Dermis microvascular lymphatic vessel endothelial cell (primary cell): ENCODE measurements at places on chromosomes 1 and 21. TPM values are rescaled to one million over a fixed set of nuclear protein-coding genes. Genes with fewer than 3 reads are reported as not detected.

DNA sequence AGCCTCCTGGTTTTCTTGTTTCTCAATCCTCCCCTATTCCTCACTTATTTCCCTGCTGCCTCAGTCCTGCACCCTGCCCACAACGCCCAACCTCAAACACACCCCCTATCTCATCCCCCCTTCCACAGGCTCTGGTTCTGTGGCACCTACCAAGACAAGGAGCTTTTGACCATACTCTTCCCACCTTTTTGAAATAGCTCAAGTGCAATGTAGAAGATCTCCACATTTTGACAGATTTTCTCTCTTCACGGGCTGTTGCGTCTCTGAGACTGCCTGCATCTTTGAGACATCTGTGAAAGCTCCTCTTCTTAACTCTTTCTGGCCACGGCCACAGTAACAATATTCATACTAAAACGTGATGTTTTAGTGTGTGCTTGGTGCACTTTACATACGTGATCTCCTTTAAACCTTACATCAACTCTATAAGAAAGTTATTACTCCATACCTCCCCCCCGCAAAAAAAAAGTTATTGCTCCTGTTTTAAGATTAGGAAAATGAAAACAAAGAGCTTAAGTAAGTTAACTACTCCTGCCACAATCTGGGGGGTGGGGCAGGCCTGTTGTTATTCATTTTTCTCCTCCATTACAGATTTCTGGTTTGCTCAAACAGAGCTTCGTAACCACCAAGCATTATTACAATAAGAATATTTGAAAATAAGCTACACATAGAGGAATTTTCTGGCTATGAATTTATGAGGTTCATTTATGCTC is 1.8 kb upstream of the SERBP1 start:
- DNase-seq = no peak

- DNase-seq = no peak
Observed at GRCh38 chr1:198330982-198331615, 174.3 kb downstream of the NEK7 start.

GRCh38 chr1:36168514-36168913 is 12.6 kb downstream of the MAP7D1 start:
- DNase-seq = no peak

GRCh38 chr1:117114877-117115276 is 6.7 kb downstream of the TRIM45 start:
- peak; percentile 9 for DNase-seq

DNA sequence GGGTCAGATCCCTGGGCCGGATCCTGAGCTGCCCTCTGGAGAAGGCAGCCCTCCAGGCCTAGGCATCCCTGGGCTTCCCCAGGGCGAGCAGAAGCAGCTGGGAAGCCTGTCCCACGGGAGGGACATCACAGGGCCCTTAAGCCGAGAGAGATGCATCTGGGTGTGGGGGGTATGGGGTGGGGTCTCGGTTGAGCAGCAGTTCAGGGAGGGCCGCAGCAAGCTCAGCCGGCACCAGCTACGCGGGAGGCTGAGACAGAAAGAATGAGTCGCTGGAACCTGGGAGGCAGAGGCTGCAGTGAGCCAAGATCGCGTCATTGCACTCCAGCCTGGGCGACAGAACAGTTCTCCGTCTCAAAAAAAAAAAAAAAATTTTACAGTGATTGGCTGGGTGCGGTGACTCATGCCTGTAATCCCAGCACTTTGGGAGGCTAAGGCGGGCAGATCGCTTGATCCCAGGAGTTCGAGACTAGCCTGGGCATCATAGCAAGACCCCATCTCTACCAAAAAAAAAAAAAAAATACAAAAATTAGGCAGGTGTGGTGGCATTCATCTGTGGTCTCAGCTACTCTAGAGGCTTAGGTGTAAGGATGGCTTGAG is 37.7 kb downstream of the RRP1 start:
- no peak for DNase-seq

DNA sequence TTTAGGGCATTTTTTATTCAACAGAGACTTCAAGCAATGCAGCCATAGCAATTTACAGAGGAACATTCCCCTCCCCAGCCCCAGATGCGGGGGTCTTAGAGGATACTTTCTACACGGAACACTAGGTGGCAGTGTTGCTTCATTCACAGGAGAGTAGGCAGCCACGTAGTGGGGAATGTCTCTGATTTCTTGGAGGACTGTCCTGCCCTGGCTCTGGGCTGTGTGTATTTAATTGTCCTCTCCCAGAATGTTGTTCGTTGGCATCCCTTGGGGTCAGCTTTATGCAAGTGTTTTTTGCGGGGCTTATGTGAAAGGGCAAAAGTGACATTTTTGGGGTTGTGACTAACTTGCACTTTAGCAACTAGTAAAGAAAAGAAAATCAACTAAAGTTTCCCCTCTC is 96.9 kb downstream of the PAPPA2 start:
- DNase-seq = peak; percentile 30

DNA sequence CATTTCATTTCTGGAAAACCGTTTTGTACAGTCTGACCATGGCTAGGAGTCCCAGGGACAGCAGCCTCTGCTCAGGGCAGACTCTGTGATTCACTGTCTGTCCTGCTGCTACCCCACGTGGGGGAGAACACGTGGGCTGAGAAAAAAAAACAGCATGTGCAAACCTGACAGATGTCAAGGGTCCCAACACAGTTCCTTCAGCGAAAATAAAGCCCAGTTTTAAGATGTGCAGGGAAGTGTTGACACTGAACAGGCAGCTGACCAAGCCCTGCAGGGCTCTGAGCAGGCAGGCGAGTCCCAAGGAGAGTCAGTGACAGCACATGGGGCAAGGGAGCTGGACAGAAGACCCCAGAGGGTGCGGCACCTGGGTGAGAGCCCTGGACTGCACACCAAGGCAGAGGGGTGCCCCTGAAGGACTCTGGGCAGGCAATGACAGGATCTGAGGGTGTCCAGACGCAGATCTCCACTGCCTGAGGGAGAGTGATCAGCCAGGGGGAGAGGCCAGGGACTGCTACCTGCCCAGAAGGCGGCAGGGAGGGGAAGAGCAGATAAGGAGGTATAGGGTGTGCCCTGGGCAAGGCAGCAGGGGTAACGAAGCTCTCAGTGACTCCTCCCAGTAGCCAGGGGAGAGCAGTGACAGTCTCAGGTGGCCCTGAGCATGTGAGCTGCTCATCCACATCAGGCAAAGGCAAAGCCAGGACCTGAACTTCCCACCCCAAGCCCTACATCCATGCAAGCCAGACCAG is 5.1 kb upstream of the SPATC1L start:
- DNase-seq = peak; percentile 70

DNA sequence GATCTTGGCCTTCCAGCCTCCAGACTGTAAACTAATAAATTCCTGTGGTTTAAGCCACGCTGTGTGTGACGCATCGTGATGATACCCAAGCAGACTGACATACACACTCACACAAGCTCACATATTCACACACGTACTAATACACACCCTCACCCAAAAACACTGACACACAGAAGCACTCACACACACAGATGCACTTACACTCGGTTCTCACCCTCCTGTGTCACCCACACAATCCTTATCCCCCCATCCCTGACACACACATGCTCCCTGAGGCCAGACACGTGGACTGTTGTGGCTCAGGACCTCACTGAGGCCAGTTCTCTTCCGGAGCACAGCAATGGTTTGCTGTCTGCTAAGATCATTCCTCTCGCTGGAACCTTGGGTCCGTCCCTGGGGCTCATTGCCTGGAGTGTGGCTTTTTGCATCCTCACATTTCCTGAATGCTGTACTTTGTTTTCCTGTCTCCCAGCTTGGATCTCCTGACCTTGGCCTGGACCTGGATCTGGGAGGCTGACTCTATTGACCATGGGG is 76.9 kb upstream of the LYST start:
- peak; percentile 17 for DNase-seq

The ACTA1 gene
- total RNA-seq = under 0.01 TPM in 1 of 2 replicates, not detected in the other

The BCAN gene
- not detected in 2 replicates for total RNA-seq
